ENCODE measurements at places on chromosomes 16 and 17.
A peak's percentile ranks its signal among the peaks of the same experiment; 100 is the strongest.

DNA sequence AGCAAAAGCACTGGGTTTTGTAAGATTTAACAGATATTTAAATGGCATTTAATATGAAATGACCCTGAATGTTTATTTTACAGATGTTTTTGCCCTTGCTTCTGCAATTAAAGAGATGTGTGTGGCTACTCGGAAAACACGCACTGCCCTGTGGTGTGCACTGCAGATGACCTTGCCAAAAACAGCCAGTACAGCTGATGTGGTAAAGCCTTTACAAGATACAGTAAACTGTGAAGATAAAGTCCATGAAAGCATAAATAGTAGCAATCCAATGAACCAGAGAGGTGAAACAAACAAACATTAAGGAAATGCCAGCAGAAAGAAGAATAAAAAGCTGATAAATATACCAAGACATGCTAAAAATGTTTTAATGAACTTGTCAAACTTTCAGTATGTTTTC lies 15.7 kb downstream of the CCDC43 start:
- no peak for DNase-seq

- no peak for DNase-seq
Observed at GRCh38 chr17:76685366-76685765, 25.4 kb downstream of the MXRA7 start.

DNA sequence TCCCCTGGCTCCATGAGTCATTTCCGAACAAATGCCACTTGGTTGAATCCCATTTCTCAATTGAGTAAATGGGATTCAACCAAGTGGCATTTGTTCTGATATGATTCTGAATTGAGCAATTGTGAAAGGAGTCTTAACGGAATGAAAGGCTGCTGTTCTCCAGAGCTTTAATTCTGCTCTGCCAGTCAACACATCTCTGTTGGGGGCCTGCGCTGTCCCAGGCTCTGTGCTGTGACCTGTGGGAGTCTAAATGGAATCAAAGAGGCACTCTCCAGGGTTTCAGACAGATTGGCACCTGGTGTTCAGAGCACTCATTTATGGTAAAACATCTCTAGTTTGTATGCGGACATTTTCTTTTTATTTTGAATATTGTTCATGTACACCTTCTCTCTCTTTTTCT lies 126.2 kb downstream of the WSCD1 start:
- DNase-seq = no peak

DNA sequence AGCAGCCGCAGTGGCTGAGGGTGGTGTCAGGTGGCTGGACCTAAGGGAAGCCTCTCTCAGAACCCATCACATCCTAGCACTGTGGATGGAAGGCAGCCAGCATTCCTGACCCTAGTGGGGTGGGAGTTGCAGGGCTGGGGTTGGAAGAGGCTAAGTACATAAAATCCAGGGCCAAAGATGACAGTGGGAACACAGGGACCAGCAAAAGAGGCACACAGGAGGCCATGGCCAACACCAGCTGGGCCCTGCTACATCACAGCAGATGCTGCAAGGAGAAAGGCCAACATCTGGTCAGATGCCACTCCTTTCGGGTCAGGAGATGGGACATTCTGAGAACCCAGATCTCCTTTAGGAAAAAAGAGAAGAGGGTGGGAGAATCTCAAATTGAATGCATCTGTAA lies 415.4 kb downstream of the SLC39A11 start:
- DNase-seq = no peak

DNA sequence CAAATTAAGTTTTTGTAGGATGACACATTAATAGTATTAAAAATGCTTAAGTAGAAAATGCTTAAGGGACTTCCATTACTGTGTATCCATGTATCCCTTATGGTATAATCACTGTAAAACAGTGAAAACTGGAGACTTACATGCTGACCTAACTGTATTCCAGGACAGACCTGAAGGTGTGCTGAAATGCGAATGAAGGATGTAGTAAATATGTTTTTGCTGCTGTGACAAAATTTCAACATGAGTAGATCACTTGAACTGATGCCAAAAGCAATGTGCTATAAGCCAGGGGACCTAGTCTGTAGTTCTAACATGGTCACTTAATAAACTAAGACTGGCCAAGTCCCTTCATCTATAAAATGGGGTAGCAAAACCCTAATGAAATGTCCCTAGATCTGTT lies 142.0 kb upstream of the CORO6 start:
- DNase-seq = no peak

GRCh38 chr17:71809537-71809936 lies 311.3 kb upstream of the SOX9 start:
- DNase-seq = no peak

DNA sequence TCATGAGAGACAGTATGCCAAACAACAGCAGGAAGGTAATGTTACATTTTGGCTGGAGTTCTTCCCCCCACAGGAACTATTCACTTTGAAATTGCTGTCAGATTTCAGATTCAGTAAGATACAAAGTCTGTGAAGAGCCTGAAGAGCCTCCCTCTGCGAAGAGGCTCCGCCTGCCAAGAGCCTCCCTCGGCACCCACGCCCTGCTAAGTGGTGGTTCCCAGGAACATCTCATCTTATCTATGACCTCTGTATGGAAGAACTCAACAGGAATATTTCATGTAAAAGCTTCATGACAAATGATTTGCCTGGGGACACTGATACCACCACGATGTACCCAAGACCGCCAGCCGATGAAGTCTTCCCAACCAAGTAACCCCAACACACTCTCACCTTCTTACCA lies 3.2 kb downstream of the ZC3H7A start:
- no peak for DNase-seq

DNA sequence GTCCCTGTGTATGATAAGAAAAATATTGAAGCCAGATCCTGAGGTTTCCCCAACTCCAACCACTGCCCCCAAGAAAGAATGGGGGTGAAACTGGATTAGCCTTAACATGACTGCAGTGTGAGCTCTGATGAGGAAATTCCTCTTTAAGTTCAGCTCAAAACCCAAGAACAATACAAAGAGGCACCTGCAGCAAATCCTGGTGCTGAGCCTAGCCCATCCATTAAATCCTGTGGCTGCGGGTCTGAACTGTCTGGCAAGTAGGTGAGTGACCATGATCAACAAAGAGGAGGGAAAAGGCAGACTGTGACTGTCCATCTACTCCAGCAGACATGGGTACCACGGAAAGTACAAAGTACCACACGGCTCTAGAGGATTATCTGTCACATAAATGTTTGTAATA lies 64.2 kb downstream of the CREBBP start:
- DNase-seq = no peak

- DNase-seq = no peak
Observed at GRCh38 chr16:77993111-77993985, 29.0 kb upstream of the CLEC3A start.

DNA sequence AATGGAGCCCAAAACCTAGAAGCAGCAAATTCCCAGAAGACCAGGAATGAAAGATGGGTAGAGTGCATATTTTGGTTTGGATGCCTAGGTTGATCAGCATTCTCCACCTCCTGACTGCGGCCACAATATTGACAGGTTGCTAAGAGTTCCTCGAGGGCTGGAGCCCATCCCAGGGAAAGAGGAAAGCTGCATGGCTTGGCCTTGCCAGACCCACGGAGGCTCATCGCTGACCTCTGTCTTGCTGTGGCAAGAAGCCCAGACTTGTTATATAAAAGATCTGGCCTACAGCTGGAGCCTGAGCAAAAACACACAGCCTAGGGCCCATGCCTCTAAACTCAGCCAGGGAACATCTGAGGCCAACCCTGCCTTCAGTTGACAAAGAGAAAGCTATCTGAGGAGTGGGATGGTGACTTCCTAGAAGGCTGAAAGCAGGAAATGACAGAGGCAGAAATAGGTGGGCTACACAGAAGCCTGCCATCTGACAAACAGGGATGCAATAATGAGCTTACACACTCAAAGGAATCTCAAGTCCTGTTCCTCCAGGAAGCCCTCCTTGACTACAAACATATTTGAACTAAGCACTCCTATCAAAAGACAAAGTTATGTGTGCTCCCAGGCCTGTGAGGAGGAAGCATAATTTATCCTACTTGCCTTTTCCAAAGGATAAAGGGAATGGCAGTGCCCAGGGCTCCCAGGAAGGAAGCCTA lies 22.5 kb upstream of the SLC35B1 start:
- peak; percentile 90 for DNase-seq

DNA sequence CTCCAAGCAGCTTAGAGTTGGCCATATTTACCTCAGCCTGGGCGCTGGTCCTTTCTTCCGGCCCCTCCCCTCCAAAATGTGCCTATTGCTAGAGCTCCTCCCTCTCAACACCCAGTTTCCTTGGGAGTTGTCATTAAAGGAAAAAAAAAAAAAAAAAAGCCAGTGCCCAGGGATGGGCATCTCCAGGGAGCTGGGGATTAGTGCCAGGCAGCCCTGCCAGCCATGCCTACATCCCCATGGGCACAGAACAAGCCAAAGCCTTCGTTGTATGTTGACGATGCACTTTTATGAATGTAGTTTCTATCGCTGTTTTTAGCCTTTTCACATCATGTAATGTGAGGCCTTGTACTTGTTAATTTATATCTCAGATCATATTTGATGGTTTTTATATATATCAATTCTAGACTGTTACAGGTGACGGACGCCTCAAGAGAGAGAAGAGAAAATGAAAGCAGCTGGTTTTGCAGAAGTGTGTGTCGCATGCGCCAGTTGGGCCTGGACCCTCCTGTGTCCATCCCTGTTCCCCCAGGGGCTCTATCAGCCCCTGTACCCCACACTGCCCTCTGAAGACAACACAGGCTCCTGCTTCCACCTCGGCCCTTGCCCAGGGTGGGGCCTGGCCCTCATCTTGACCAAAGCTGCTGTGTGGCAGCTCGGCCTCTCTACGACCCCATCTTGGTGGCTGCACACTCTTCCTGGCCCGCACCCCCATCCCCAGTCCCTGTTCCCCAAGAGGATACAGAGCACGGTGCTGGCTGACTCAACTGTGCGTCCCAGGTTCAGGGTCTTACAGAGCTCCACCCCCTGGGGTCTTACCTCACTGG lies 4.8 kb downstream of the LIMD2 start:
- no peak for DNase-seq

GRCh38 chr16:88780142-88781062 lies 4.6 kb downstream of the PIEZO1 start:
- no peak for DNase-seq
